ENCODE measurements at places on chromosomes 5 and 9.

DNA sequence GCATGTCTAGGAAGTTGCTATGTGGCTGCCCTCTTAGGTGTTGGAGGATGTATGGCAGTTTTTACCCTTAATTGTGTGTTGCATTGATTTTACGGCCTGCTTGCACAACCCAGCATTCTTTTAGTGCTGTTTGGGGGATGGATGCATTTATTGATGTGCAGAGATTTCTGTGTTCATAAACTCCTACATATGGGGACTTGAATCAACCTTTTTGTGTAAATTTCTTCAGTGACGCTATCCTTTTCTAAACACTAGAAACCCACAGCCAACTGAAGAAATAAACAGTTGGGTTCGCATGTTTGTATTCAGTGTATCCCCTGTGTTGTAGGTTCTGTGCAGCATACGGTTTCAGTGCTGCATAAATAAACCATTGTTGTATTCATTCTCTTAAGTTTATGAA, 263.7 kb downstream of the RASEF start:
- DNase-seq: no peak

GRCh38 chr9:27519466-27520465, 4.3 kb upstream of the IFNK start:
- no peak for DNase-seq

DNA sequence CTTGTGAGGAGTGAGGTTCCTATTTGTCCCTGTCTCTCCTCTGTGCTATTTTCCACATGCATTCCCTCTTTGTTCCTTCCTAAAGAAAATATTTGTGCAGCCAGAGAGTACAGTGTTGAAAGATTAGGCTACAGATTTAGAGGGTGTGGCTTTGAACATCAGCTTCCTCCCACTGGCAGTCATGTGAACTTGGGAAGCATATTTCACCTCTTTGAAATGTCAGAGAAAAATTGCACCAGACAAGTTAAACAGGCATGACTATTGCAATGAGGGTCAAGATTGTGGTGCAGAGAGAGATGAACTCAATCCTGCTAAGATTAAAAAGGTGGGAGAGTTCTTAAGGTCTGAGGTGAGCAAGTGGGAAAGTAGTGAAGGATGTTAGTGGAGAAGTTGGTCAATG, 641.0 kb downstream of the DNAH5 start:
- DNase-seq: no peak

DNA sequence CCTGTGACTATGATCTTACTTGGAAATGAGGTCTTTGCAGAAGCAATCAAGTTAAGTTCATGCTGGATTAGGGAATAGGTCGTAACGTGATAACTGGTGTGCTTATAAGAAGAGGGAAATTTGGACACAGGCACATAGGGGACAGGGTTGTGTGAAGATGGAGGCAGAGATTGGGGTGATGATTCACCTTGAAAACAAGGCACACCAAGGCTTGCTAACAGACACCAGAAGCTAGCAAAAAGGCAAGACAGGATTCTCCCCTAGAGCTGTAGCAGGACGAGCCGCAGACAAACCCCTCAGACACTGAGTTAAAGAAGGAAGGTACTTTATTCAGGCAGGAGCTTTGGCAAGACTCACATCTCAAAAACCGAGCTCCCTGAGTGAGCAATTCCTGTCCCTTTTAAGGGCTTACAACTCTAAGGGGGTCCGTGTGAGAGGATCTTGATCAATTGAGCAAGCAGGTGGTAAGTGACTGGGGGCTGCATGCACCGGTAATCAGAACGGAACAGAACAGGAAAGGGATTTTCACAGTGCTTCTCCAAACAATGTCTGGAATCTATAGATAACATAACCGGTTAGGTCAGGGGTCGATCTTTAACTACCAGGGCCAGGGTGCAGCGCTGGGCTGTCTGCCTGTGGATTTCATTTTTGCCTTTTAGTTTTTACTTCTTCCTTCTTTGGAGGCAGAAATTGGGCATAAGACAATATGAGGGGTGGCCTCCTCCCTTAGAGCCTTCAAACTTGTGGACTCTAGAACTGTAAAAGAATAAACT, 57.5 kb upstream of the S1PR3 start:
- DNase-seq: no peak

Data from DMS 273 treated with DMSO at 0.1 percent for 48 hours (cell line).